ENCODE measurements at places on chromosomes 2 and 18.
A peak's percentile ranks its signal among the peaks of the same experiment; 100 is the strongest.

DNA sequence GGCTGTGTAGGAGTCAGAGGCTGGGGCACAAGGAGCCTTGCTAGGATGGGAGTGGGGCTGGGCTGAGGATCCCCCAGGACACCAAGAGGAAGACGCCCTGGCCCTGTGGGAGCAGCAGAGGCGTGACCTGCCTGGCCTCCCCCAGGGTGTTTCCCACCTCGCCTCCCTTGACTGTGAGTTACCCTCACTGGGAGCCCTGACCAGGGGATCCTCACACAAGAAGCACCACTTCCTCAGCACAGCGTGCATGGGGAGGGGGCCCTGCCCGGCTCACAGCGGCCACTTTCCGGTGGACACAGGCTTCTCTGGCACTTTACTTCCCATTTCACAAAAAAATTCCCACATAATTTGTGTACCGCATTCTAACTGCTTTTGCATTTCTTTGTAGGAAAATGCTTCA, 187.7 kb downstream of the EIPR1 start:
- DNase-seq, result peak; percentile 9

- DNase-seq, result no peak
Measured at GRCh38 chr2:134361648-134362047, 107.8 kb downstream of the MGAT5 start.

- DNase-seq, result no peak
Measured at GRCh38 chr2:95306336-95306895, 9.3 kb downstream of the KCNIP3 start.

DNA sequence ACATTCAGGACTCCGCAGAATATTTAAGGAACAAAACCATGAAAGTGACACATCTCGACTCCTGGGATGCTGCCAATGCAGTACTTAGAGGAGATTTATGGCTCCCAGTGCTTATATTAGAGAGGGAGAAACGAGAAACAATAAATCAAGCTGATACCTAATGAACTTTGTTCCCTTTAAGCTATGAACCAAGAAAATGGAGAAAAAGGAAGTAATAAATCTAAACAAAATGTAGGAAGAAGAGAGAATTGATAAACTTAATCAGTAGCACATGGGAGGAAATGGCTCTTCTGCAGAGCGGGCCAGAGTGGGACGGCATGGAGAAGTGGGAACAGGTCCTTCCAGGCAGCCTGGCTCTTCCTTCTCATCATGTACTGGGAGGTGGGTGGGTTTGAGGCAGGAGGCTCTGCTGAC, 42.7 kb downstream of the NPPC start:
- DNase-seq, result no peak

- DNase-seq, result no peak
Measured at GRCh38 chr2:60849187-60849586, 32.2 kb upstream of the REL start.

DNA sequence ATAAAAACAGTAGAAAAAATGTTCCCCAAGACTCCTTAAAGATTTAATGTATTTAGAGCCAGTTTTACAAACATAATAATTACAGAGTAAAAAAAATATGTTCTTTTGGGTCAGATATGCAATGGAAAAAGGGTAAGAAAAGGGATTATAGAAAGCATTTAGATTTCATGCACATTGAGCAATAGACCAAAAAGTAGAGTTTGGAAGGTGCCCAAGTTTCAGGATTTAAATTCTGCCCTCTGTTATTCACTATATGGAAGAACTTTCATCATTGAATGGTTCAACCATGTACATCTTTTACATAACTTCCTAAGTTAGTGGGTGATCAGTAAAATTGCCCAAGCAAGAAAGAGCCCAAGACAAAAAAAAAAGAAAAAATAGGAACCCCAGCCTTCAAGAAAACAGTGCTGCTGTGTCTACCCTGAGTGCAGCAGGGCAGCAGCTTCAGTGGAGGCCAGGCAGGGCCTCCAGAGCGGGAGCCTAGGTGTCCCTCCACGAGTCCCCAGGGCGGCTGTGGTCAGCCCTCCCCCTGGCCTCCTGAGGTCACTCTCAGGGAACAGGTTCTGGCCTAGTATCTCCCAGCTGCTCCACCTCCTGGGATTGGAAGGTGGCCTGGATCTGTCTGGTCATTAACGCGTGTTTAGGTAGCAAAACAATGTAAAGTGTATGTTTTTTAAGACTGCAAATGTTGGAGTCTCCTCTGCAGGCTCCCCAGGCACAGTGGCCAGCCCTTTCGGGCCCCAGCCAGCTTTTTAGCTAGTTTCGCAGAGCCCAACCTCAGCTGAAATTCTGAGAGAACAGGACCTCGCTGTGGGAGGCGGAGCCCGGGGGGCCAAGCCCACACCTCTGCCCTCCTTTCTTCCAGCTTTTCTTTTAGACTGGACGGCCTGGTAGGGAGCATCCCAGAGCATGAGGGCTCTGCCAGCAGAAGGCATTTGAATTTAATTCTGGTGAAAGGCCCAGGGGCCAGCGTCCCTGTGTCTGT, 77.3 kb downstream of the TEX51 start:
- no peak for DNase-seq

Data from GM12865 (cell line).